ENCODE measurements at places on chromosomes 4 and X. TPM values are rescaled to one million over a fixed set of nuclear protein-coding genes. Genes with fewer than 3 reads are reported as not detected.

GRCh38 chr4:62571494-62571893 lies 1371.4 kb downstream of the ADGRL3 start:
- no peak overlapping the region for H3K4me3 ChIP-seq
- H3K36me3 ChIP-seq = no peaks in the 10 kb centered on the region
- no peaks in the 10 kb centered on the region for H3K4me1 ChIP-seq
- no peak overlapping the region for H3K27ac ChIP-seq
- no peak for DNase-seq

DNA sequence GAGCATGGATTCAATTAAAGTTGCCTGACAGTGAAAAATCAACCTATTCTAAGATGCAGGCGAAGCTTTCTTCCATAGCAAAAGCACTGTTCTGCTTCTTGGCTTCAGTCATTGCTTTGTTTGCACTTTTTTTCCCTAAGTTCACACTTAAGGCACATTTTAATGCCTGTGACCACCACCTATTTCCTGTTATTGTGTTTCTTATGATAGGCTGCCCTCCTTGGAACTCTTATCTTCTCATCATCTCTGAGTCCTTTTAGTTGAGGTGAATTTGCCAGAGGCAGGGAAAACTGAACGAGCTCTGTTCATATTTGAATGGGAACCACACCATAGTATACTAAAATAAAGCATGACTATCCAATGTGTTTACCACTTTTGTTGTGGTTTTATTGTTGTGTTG lies 119.8 kb downstream of the SPCS3 start:
- no peak overlapping the region for H3K4me3 ChIP-seq
- DNase-seq = no peak
- no peaks in the 10 kb centered on the region for H3K36me3 ChIP-seq
- no peaks in the 10 kb centered on the region for H3K4me1 ChIP-seq
- H3K27ac ChIP-seq = no peak overlapping the region

DNA sequence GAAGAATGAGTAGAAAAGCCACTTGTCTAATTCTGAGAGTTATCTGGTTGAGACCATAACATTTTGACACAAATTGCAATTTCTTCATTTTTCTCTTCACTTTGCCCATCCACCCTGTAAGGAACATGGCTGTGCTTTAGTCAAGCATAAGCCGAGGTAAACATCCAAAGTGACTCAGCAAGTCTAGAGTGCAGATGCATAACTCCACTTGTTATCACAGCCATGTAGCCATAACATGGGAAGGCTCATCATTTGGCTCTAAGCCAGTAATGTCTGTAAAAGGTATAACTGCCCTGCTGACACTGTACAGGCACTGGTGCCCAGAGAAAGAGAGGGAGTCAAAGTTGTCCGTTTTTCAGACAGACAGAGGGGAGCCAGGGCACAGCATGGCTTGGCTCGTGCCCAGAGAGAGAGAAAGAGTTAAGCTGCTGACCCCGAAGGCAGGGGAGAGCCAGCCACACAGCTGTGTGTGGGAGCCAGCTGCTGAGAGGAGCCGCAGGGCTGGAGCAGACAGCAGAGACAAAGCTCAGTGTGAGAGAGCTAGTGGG lies 76.9 kb upstream of the EXOC1L start:
- H3K27ac ChIP-seq = no peak overlapping the region
- DNase-seq = no peak
- H3K4me1 ChIP-seq = no peaks in the 10 kb centered on the region

DNA sequence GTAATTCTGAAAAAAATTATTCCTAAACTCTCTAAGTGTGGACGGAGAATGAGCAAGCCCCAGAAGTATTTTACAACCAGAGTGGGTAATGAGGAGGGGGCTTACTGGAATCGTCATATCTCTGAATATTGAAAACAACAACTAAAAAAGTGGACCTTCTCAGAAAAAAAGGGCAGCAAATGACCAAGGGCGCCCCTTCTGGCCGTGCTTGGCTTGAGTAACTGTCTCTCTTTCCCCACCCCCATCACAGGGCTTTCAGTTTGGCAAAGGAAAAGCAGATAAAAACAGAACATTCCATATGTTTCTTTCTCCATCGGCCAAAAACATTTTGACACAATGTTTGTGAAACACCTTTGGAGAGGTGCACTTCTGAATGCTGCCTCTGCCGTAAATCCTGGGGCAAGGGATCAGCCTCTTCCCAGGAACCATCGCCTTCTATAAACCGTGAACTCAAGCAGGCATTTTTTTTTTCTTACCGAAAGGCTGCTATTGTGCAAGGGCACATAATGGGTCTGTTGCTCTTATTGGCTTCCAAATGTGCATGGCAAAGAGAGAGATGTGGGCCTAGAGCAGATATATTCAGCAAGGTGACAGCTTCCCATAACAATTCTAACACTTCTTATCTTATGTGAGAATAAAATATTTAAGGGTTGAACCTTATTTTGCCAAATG lies 115.4 kb downstream of the PARM1 start:
- H3K4me1 ChIP-seq = no peaks in the 10 kb centered on the region
- no peak overlapping the region for H3K4me3 ChIP-seq
- no peaks in the 10 kb centered on the region for H3K27me3 ChIP-seq
- DNase-seq = no peak
- H3K27ac ChIP-seq = no peak overlapping the region
- H3K36me3 ChIP-seq = no peaks in the 10 kb centered on the region

DNA sequence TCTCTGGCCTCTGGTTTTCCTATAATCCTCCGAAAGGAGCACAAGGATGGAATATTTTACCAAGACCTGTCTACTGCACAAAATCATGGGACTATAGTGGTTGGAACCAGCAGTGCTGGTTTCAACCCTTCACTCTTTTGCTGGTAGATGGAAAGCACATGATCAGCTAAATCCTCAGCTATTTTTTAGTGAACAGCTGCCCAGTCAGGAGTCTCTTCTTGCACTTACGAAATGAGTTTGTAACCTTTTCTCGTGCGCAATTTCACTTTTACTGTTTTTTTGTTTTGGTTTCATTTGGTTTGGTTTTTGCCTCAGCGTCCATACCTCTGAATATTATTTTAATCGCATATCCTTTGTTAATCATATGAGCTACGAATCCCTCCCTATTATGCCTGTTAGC lies 418.5 kb upstream of the CPEB2 start:
- H3K4me1 ChIP-seq = no peaks in the 10 kb centered on the region
- no peak overlapping the region for H3K4me3 ChIP-seq
- no peaks in the 10 kb centered on the region for H3K27me3 ChIP-seq
- H3K27ac ChIP-seq = no peak overlapping the region

DNA sequence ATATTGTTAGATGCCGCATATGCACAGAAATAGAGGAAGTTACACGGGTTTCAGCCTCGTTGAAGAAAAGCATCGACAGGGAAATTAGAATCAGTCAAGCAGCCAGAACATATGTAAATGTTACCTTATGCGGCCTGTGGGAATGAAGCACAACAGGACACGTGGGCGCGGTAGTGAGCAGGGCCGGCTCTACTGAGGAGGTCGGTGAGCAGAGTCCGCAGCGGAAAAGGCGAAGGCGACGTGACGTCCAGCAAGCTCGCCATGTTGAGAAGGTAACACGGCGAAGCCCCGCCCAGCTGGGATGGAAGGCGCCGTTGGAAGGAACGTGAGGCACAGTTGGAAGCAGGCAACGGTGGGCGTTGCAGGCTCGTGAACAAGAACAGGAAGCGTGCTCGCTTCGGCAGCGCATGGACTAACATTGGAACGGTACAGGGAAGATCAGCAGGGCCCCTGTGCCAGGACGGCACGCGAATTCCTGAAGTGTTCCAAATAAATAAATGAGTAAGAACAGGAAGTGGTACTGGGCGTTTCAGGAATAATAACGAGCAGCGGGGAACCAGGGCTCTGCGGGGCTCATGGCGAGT lies 54.6 kb downstream of the MTNR1A start:
- no peak overlapping the region for H3K4me3 ChIP-seq
- no peak for DNase-seq
- H3K4me1 ChIP-seq = no peaks in the 10 kb centered on the region
- H3K27me3 ChIP-seq = no peaks in the 10 kb centered on the region

- H3K4me3 ChIP-seq = no peak overlapping the region
- peak overlapping the region; percentile 67 for H3K27ac ChIP-seq
- DNase-seq = peak; percentile 16
- no peaks in the 10 kb centered on the region for H3K36me3 ChIP-seq
- no peaks in the 10 kb centered on the region for H3K4me1 ChIP-seq
These were observed 52.3 kb downstream of the LGI2 start for GRCh38 chr4:24978291-24979075.

- DNase-seq = no peak
- H3K27ac ChIP-seq = no peak overlapping the region
- H3K4me1 ChIP-seq = no peaks in the 10 kb centered on the region
These were observed 18.5 kb downstream of the SUV39H1 start for GRCh38 chrX:48715072-48715471.

SYTL4 gene
- 3.1 TPM for total RNA-seq

DSPP gene
- not detected for total RNA-seq

ZFP42 gene
- total RNA-seq = not detected
